ENCODE measurements at places on chromosomes 1 and 21. TPM values are rescaled to one million over a fixed set of nuclear protein-coding genes. Genes with fewer than 3 reads are reported as not detected.

Gene PGLYRP4
- not detected for total RNA-seq

Gene C1orf21
- total RNA-seq = 52.5 TPM

Gene RIMS3
- total RNA-seq = 5.0 TPM

Gene PRR9
- total RNA-seq = not detected

Gene ATXN7L2
- total RNA-seq = 5.6 TPM

Gene CCDC181
- total RNA-seq = 0.35 TPM

Gene LCE2B
- total RNA-seq = not detected

Gene SLC30A2
- total RNA-seq = 0.15 TPM

Gene MROH7
- total RNA-seq = 1.6 TPM

Gene ACKR1
- total RNA-seq = 16.8 TPM

- H3K27me3 ChIP-seq = peaks cover 32% of the 10 kb centered on the region
- DNase-seq = peak; percentile 49
- peaks cover 36% of the 10 kb centered on the region for H3K4me1 ChIP-seq
- peak overlapping the region; percentile 32 for H3K4me3 ChIP-seq
- H3K36me3 ChIP-seq = no peaks in the 10 kb centered on the region
Observed at GRCh38 chr1:210293171-210293607, 35.5 kb upstream of the HHAT start.

DNA sequence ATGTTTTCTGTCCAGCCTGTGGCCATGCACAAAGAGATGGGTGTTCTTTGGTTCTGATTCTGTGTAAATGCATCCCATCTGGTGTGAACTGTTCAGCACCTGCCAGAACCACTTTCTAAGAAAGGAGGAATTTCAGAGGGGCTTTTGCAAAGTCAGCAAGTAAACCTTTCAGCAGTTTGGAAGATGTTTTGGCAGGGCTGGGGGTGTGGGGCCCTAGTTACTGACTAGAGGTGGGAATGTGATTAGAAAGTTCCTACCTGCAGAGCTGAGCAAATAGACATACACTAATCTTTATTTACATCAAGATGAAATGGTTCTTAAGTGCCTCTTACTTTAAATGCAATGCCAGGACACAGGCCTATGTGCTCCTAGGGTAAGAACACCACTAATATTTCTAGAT is 378.1 kb upstream of the USP24 start:
- no peaks in the 10 kb centered on the region for H3K4me1 ChIP-seq
- no peak overlapping the region for H3K4me3 ChIP-seq
- no peaks in the 10 kb centered on the region for H3K36me3 ChIP-seq
- DNase-seq = no peak
- no peak overlapping the region for H3K27ac ChIP-seq

DNA sequence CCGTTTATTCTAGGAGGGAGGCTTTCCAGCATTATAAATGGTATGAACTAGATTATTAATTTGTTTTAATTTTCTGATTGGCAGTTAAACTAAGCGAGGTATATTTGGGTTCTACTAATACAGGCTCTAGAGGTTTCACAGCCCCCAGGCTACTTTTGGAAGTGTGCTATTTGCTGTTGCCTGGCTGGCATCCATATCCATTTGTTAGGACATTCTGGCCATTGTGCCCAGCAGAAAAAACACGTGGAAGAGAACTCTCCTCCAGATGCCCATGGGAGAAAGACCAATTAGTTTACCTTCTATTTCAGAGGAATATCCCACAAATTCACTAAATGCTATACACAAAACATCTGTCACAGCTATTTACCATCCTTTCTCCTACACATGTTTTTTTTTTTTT is 29.3 kb downstream of the MACO1 start:
- no peaks in the 10 kb centered on the region for H3K27me3 ChIP-seq
- no peak overlapping the region for H3K27ac ChIP-seq
- no peaks in the 10 kb centered on the region for H3K4me1 ChIP-seq
- H3K36me3 ChIP-seq = peaks cover 39% of the 10 kb centered on the region

- no peaks in the 10 kb centered on the region for H3K27me3 ChIP-seq
- H3K4me3 ChIP-seq = no peak overlapping the region
- H3K27ac ChIP-seq = no peak overlapping the region
- no peaks in the 10 kb centered on the region for H3K4me1 ChIP-seq
Observed at GRCh38 chr1:220224611-220225124, 47.6 kb downstream of the RAB3GAP2 start.

GRCh38 chr21:44779417-44780136 is 22.0 kb downstream of the UBE2G2 start:
- H3K4me1 ChIP-seq = peaks cover 7% of the 10 kb centered on the region
- H3K36me3 ChIP-seq = peaks cover 49% of the 10 kb centered on the region
- H3K4me3 ChIP-seq = no peak overlapping the region
- no peak for DNase-seq

DNA sequence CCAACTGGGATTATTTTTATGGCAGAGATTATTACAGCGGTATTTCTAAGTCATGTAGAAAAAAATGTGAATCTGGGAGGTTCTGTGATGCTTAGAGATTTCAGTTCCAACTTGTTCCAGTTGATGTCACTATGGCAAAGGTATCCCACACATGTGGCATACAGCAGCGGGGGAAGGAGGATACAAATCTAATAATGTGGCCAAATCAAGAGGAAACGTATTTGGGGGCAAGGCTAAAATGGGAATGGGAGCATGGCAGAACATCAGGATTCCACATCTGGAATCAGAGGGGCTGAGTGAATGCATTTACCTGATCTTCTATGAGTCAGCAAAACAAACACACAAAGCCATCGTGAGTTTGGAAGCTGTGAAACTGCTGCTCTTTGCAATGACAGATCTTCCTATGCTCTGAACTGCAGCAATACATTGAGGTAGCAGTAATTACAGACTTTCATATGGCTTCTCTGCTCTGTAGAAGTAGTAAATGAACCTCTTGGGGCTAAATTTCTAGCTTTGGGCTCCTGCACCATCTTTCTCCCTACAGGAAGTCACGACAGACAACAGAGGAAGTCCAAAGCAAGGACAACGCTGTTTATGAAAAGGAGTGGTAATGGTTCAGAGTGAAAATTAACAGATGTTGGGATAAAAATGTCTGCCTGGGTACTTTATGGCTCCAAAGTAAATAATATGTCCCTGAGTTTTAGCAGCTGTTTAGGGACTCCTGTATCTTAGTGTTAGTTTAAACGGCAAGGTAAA is 55.5 kb downstream of the GABPA start:
- no peaks in the 10 kb centered on the region for H3K36me3 ChIP-seq
- DNase-seq = no peak
- H3K27me3 ChIP-seq = peaks cover 11% of the 10 kb centered on the region
- H3K27ac ChIP-seq = no peak overlapping the region
- H3K4me1 ChIP-seq = no peaks in the 10 kb centered on the region

DNA sequence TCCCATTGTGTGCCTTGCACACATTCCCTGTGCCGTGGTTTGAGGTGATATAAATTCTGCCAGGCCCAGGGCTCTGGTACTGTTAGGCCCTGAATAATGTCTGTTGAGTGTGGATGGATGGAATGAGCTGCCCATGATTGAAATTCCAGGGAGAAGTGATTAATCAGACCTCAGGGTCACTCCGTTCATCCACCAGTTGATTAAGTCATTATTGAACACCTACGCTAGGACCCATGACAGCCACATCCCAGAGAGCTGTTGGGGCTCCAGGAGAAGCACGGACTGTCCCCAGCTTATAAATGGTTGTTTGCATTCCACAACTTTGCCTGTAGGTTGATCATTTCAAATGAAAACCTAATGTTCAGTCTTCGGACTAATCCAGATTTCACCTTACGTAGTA is 98.4 kb downstream of the CNIH3 start:
- no peaks in the 10 kb centered on the region for H3K27me3 ChIP-seq
- no peaks in the 10 kb centered on the region for H3K36me3 ChIP-seq
- no peak overlapping the region for H3K4me3 ChIP-seq
- H3K4me1 ChIP-seq = no peaks in the 10 kb centered on the region
- no peak overlapping the region for H3K27ac ChIP-seq

DNA sequence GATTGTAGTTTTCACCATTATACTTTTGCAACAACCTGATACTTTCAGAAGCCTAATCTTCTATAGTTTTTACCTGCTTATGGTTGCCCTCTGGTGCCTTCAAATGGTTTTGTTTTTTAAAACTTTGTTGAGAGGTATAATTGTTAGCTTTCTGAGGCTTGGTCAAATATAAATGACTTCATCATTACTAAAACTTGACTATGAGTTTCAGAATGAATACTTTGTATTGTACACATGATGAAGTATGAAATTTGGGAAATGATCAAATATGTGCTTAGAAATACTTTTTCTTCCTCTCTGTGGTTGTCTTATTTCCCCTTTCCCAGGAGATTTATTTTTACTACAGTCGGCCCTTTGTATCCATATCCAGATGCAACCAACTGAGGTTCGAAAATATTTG is 151.8 kb upstream of the B3GALT2 start:
- no peaks in the 10 kb centered on the region for H3K27me3 ChIP-seq
- no peaks in the 10 kb centered on the region for H3K4me1 ChIP-seq
- no peaks in the 10 kb centered on the region for H3K36me3 ChIP-seq

DNA sequence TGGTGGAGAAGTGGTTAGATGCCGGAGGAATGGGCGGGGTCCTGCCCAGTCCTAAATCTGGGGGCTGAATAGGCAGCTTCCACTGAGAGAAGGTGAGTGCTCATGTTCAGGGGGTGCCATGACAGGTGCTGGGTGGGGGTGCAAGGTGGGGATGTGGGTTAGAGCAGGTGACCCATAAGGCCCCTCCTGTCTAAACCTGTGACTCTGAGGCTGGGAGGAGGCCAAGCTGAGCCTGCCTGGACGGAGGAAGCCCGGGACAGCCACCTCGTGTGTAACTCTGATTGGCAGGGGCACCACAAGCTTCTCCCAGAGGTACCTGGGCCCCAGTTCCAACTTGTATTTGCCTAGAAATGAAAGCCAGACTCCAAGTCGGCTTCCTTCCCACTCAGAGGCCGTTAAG is 10.7 kb downstream of the GPR157 start:
- peaks cover 7% of the 10 kb centered on the region for H3K4me1 ChIP-seq
- DNase-seq = no peak
- no peak overlapping the region for H3K4me3 ChIP-seq
- no peak overlapping the region for H3K27ac ChIP-seq

GRCh38 chr1:44405031-44405797 is at the start of gene RNF220:
Gene RNF220, plus strand, starts transcription at chr1:44405255.
- H3K27me3 ChIP-seq = peaks cover 100% of the 10 kb centered on the region
- H3K27ac ChIP-seq = no peak within 1 kb of the TSS
- H3K4me3 ChIP-seq = peak within 1 kb of the TSS; percentile 27
- H3K4me1 ChIP-seq = peaks cover 20% of the 10 kb centered on the region
- peak; percentile 50 for DNase-seq

- H3K4me3 ChIP-seq = no peak overlapping the region
- no peaks in the 10 kb centered on the region for H3K4me1 ChIP-seq
- no peak for DNase-seq
- no peaks in the 10 kb centered on the region for H3K36me3 ChIP-seq
- H3K27me3 ChIP-seq = no peaks in the 10 kb centered on the region
- no peak overlapping the region for H3K27ac ChIP-seq
Observed at GRCh38 chr1:205879974-205880373, 30.0 kb upstream of the PM20D1 start.

DNA sequence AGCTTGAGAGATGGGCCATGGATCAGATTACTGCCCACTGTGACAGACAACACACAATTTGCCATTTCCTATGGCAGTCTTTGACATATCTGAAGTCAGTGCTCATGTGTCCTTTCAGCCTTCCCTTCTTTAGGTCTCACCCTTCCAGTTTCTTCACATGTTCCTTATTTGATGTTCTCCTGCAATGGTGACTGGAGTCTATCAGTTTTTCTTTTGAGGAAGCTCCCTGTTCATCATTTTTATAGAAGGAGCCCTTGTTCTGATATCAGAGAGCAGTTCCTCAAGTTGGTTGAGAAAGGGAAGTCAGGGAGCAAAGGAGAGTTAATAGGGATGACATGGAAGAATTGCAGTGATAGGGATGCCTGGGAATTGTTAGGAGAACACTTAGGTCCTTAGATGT is 42.2 kb downstream of the DISC1 start:
- H3K36me3 ChIP-seq = no peaks in the 10 kb centered on the region
- H3K27me3 ChIP-seq = no peaks in the 10 kb centered on the region

DNA sequence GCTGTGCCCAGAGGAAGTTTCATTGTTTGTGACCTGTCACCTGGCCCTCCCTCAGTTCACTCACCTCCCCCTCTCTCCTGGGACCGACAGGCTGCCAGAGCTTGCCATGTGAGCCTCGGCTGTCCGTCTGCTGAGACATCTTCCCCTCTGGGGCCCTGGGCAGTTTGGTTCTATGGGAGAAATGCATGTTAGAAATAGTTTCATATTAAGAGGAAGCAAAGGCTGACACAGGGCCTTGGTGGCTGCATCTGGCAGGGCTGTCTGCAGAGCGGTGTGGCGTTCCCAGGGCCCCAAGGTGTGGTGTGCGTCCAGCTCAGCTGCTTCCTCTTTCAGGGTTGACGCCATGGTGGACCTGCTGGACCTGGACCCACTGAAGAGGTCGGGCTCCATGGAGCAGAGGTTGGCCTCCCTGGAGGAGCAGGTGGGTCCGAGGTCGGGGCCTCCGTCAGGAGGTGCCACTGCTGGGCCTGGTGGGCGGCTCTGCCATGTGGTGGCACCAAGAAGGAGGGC is 31.9 kb upstream of the LRRC3 start:
- H3K36me3 ChIP-seq = no peaks in the 10 kb centered on the region
- H3K27me3 ChIP-seq = no peaks in the 10 kb centered on the region
- H3K4me3 ChIP-seq = no peak overlapping the region

- H3K4me1 ChIP-seq = no peaks in the 10 kb centered on the region
- no peak overlapping the region for H3K4me3 ChIP-seq
- DNase-seq = no peak
- no peak overlapping the region for H3K27ac ChIP-seq
Observed at GRCh38 chr1:33805988-33806387, 57.9 kb upstream of the HMGB4 start.

GRCh38 chr1:1238702-1239178 is 6.7 kb downstream of the B3GALT6 start:
- no peaks in the 10 kb centered on the region for H3K36me3 ChIP-seq
- no peak overlapping the region for H3K4me3 ChIP-seq
- no peak for DNase-seq
- peaks cover 28% of the 10 kb centered on the region for H3K27me3 ChIP-seq
- H3K27ac ChIP-seq = no peak overlapping the region

DNA sequence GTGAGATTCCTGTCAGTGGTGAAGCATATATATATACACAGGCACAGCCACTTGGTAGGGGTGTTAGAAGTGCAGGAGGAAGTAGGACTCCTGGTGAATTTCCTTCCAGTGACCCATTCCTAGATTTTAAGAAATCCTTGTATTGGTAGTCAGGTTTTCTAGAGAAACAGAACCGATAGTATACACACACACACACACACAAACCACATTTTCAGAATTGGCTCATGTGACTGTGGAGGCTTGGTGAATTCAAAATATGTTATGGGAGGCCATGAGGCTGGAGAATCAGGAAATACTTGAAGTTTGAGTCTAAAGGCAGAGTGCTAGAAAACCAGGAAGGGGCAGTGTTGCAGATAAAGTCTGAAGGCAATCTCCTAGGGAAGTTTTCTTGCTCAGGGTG is 114.2 kb downstream of the FCRL5 start:
- DNase-seq = no peak
- H3K36me3 ChIP-seq = no peaks in the 10 kb centered on the region
- no peaks in the 10 kb centered on the region for H3K4me1 ChIP-seq
- no peaks in the 10 kb centered on the region for H3K27me3 ChIP-seq

Measured in left lung (tissue), 14 donors.